ENCODE measurements at places on chromosomes 5 and 9. TPM values are rescaled to one million over a fixed set of nuclear protein-coding genes. Genes with fewer than 3 reads are reported as not detected.

GRCh38 chr5:54234304-54234933 lies 76.0 kb downstream of the ARL15 start:
- no peaks in the 10 kb centered on the region for H3K36me3 ChIP-seq
- H3K4me3 ChIP-seq: no peak overlapping the region
- H3K4me1 ChIP-seq: no peaks in the 10 kb centered on the region
- H3K27ac ChIP-seq: no peak overlapping the region

DNA sequence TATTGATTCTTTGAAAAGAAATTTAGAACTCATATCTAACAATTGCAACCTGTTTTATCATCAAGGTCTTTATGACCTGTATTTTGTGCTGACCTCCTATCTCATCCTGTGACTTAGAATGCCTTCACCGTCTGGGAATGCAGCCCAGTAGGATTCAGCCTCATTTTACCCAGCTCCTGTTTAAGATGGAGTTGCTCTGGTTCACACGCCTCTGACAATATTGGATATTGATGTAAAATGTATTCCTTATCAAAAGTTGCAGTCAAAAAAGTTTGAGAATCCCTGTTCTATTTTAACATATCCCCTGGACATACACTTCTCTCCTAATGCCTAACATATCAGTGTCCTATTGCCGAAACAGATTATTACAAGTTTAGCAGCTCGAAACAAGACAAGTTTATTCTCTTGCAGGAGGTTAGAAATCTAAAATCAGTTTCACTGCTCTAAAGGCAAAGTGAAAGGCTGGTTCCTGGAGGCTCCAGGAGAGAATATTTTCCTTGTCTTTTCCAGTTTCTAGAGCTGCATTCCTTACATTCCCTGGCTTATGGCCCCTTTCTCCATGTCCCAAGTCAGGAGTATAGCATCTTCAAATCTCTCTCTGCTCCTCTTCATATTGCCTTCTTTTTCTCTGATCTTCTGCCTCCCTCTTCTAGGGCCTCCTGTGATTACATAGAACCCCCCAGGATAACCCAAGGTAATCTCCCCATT lies 31.5 kb upstream of the LVRN start:
- no peaks in the 10 kb centered on the region for H3K36me3 ChIP-seq
- no peak for DNase-seq
- no peaks in the 10 kb centered on the region for H3K4me1 ChIP-seq
- no peaks in the 10 kb centered on the region for H3K27me3 ChIP-seq

The ROPN1L gene
- total RNA-seq: 10.2 TPM

The INSYN2B gene
- 5.3 TPM for total RNA-seq

Data from spinal cord (tissue), 10 donors.